CD8-positive, alpha-beta T cell (primary cell): ENCODE measurements at places on chromosomes 1 and 21.

DNA sequence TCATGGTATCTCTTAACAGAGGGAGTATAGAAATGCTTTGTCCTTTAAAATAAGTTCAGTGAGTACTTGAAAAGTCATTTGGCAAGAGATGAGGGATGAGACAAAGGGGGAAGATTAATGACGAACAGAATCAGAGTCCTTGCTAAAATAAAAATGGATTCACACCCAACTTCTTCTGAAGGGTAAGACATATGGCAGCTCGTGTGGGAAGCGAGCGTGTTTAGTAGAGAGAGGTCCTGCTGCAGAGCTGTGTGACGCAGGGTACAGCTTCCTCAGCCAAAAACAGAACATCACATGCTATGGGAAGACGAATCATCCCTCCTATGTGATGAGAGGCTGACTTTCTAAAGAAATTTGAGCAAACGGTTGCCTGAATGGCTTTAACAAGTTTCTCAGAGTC, 158.5 kb upstream of the LMO4 start:
- DNase-seq = no peak

DNA sequence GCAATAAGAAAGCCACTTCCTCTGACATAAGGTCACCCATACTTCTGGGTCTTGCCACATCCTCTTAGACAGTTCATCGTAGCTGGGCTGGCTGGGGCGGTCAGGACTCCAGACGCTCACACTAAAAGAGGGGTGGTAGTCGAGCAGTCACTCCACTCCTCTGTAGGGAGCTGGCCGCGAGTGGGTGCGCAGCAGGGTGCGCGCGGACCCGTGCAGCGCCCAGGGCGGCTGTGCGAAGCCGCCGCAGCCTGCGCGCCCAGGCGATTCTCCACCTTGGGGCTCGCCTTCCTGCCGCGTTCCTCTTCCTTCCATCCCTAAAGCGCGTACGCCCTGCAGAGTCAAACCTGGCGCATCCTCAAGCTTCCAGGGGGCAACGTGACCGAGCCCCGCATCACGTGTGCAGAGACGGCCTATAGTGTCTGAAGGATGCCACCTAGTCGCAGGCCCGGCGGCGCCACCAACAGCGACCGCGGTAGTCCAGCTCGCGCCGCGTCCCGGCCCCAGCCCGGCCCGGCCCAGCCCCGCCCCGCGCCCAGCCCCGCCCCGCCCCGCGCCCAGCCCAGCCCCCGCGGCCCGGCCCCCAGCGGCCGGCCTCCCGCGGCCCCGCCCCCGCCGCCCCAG, 360 bp upstream of the PRDX6 start:
- DNase-seq = peak; percentile 89

DNA sequence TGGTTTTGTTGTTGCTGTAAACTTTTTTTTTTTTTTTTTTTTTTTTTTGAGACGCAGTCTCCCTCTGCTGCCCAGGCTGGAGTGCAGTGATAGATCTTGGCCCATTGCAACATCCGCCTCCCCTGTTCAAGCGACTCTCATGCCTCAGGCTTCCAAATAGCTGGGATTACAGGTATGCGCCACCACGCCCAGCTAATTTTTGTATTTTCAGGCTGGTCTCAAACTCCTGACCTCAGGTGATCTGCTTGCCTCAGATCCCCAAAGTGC, 78.9 kb upstream of the SLC45A1 start:
- DNase-seq = no peak

DNA sequence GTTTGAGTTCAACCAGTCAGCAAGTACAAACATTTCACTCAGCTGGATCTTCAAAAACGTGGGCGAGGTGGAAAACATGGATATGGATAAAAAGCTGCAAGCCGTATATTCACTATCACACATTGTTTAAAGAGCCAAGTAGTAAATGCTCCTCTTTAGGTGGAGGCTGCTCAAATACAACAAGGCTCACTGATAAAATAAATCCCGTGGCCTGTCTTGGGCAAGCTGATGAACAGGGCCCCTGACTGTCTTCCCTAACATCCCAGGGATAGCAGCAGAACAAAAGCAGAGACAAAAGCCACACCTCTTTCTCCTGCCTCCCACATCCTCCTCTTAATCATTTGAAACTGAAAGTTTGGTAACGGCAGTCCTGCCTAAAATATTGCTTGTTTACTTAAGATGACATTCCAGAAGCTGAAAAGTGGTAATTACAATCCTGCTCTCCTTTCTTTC, 357.7 kb downstream of the TTLL7 start:
- DNase-seq = no peak

GRCh38 chr21:21001591-21002100, 3.4 kb downstream of the NCAM2 start:
- DNase-seq = no peak

- no peak for DNase-seq
Observed at GRCh38 chr21:14982336-14982735, 82.5 kb downstream of the NRIP1 start.

DNA sequence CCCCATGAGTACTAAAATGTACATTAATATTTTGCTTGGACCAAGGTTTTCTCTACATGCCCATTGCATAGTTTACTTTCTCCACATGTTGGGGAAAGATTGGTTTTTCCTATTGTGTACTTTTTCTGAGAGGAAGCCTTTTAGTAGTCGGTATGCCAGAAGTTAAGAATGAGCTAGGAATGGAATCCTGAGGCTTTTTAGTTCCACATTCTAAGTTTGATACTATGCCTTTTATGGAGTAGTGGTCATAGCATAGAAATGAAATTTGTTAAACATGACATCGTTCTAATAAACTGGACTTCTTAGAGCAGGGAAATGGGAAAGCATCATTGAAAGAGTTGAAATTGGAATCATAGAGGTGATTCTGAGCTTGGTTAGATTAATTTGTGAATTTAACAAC, 64.3 kb downstream of the BCL9 start:
- DNase-seq = no peak

DNA sequence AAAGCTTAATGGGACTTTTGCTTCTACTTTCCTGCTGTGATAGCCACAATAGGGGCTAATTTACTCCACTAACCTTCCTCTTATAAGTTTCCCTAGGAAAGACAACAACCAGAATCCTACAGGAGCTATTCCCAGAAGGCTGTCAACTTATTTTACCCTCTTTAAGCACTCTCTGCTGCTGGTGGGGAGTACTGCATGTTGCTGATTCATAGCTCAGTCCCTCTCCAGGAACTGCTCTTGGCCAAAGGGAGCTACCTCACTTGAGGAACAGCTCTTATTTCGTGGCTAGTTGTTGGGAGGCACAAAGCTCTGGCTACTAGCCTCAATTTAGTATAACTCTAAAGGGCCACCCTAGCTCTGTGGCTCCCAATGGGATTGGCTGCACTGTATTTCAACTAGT, 37.2 kb downstream of the ADSS2 start:
- DNase-seq = no peak

DNA sequence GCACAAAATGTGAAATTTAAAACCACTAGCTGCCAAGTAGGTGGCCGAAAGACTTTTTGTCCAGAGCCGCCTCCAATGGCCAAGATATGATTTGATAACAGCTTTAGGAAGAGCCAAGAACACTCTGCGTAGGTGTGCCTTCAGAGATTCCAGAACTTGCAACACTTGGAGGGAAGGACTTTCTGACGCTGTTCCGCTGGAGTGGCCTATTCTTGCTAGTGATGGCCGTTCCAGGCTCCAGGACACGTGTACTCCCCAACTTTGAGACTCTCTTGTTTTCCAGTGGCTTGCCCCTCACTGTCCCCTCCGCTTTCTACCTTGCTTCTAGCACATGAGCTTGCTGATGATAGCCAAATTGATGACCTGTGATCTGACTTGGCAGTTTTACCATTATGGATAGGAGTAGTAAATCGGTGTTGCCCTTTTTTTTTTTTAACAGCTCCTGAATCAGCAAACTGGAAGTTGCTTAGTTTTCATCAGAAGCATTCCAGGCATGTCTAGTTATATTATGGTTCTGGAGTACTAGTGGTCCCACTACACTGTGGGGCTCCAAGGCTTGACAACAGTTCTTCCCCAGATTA, 1.0 kb downstream of the PRDX6 start:
- no peak for DNase-seq

- DNase-seq = no peak
Observed at GRCh38 chr1:56797065-56797685, 22.0 kb downstream of the FYB2 start.

DNA sequence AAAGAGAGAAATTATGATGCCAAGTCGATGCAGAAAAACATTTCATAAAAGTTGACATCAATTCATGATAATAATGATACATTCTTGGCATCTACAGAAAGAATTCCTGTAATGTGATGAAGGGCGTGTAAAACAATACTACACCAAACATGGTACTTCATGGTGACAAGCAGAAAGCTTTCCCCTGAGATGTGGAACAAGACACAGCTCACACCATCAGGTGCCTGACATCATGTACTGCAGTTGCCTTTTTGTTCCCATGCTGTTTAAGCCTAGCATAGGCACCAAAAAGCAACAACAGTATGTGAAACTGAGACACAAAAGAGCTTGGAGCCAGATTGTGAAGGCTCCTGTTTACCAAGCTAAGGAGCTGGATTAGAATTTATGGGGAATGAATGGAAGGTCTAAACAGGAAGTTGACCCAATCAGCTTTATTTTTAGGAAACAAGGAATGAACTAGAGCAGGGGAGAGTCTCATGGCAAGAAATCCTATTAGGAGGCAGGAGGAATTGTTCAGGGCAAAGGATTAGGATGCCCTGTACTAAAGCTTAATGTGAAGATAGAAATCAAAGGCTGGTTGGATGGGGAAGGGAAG, 67.2 kb downstream of the SYDE2 start:
- DNase-seq = no peak

DNA sequence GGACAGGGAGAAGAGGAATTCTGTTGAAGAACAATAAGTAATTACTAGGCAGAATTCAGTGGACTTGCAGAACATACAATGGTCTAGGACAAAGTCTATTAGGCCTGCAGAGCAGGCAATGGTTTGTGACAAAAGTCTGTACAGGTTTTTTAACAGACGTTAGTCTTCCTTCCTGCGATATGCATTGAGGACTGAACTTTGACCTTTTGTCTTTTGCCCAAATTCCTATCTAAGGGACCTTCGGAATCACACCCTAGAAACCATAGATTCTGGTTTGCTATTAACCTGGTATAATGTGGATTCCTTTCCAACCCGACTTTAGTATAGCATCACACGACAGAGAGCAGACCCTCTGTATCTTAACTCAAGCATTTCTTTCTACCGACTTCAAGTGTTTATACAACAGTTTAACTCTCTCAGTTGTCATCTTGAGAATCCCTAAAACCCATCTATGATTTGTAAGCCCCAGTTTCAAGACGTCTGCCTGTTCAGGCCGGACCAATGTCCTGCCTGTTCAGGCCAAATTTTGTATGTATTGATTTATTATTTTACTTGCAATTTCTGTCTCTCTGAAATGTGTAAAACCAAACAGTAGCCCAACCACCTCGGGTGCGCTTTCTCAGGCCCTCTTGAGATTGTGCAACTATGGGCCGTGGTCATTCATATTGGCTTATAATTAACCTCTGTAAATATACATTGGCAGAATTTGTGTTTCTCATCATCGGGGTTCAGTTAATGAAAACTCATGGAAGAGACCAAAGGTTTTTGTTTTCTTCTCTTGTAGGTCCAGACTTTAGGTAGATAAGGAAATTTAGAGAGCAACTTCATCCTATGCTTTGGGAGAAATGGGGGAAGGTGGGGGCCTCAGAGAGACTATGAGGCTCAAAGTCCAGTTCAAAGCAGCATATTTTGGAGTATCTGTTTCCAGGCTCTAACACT, 76.9 kb upstream of the TNFSF18 start:
- no peak for DNase-seq

- no peak for DNase-seq
Observed at GRCh38 chr21:32482565-32483292, 70.2 kb downstream of the EVA1C start.

GRCh38 chr1:1609822-1610485, 5.3 kb upstream of the MIB2 start:
- DNase-seq = no peak

DNA sequence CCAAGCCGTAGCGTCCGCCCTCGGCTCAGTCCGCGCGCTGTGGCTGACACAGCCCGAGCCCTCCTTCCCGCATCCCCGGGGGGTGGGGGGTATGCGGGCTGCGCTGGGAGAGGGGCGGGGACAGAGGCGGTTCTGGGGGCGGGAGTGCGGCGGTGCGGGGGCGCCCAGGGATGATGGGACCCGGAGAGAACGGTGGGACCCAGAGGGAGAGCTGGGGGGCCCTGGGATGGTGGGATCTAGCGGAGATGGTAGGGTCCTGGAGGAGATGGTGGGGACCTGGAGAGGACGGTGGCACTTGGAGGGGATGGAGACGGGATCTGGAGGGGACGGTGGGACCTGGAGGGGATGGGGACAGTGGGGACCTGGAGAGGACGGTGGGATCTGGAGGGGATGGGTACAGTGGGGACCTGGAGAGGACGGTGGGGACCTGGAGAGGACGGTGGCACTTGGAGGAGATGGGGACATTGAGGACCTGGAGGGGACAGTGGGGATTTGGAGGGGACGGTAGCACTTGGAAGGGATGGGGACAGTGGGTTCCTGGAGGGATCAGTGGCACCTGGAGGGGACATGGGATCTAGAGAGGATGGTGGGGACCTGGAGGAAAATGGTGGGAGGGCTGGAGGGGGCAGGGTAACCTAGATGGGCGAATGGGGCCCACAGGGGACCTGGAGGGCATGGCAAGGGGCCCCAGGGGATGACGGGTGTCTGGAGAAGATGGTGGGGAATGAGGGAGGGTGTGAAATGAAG, 477 bp downstream of the SNAP47 start:
- DNase-seq = no peak

- DNase-seq = no peak
Observed at GRCh38 chr1:164563721-164564360, 4.9 kb downstream of the PBX1 start.

DNA sequence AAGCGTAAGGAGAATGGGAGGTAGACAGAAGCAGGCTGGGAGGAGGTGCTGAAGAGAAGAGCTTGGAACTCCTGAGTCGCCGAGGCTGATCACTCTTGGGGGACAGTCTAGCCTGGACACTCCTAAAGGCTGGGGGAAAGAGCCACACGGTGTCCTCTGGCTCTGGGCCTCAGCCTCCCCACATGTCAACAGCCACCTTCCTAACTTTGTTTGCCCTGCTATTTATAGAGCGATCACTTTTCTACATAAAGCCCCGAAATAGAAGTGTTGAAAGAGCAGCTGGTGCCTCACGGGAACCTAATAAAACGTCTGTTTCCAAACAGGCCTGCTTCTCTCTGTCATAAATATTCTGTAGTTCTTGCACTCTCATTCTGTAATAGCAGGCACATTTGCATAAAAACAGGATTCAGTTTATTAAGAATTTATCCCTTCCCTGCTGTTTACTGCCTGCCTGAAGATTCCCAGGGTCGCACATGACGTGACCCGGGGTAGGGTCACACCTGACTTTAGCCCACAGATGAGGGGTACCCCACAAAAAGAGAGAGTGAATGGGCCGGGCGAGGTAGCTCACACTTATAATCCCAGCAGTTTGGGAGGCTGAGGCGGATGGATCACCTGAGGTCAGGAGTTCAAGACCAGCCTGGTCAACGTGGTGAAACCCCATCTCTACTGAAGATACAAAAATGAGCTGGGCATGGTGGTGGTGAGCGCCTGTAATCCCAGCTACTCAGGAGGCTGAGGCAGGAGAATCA, 212.5 kb downstream of the TOMM20 start:
- DNase-seq = no peak

DNA sequence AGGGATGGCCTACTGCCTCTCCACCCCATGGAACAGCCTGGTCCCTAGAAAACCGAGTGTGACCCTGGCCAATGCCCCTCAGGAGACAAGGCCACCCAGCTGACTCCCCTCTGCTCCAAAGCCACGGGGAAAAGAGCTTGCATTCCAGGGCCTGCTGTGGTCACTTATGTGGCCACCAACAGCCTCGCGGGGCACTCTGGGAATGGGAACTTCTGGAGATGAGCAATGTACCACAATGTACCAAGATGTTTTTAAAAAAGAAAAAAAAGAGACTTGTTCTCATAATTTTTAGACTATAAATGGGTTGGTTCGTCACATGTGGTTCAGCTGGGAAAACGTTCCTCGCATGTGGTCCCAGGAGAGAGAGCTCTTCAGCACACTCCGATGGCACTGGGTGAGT, 62.8 kb downstream of the SLC66A1 start:
- DNase-seq = no peak
